Renal cortex interstitium (tissue), 15 donors: ENCODE measurements at places on chromosomes 5 and 9.

GRCh38 chr9:87601176-87601575, 103.5 kb downstream of the DAPK1 start:
- no peak for DNase-seq

DNA sequence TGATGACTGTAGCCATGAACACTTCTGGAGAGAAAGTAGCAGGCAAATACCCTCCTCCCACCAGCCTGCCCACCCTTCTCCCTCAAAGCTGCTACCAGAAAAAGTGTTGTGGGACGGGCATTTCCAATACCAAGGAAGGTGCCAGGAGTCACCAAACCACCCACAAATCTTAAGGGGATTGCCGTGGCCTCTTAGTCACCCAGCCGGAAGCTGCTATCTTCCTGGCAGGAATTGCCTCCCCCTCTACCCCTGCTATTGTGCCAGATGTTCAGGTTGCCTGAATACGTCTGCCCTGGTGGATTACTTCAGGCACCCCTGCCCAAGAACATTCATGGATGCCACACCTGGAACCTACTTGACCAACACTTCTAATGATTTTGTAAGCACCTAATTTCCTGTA, 156.1 kb downstream of the TTC39B start:
- DNase-seq: no peak

- DNase-seq: no peak
Measured at GRCh38 chr9:111198936-111199335, 131.1 kb downstream of the OR2K2 start.

- DNase-seq: no peak
Measured at GRCh38 chr5:179595916-179596315, 27.6 kb downstream of the HNRNPH1 start.

DNA sequence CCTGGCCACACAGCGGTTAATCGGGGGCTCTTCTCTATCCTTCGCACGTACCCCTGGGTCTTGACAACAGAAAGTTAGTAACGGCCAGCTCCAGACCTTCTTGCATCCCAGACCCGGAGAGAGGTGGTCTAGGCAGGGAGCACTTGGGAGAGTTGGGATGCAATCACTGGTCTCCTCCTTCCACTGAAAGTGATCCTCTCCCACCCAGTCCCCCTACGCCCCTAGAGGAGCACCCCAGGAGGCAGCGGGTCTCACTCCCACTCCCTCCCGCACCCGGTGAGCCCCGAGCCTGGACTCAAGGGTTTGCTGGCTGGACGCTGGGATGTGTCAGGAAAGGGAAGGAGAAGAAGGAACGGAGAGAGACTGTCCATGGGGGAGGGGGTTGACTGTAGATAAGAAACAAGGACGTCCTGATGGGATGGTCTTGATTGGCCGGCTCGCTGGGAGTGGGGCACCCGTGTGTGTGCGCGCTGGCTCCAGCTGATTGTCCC, 2.0 kb downstream of the RORB start:
- no peak for DNase-seq

DNA sequence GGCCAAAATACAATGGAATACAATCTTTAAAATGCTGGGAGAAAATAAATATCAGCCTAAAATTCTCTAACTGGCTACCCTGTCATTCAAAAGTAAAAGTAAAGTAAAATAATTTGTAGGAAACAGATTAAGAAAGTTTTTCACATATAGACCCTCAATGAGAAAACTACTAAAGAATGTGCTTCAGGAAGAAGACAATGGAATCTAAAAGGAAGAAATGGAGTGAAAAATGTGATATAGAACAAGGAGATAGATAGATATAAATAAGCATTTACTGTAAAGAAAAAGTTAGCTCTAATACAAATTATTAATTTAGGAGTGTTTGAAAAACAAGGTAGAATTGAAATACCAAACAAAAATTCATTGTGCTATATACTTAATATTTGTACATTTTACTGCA, 368.6 kb upstream of the MPDZ start:
- no peak for DNase-seq

DNA sequence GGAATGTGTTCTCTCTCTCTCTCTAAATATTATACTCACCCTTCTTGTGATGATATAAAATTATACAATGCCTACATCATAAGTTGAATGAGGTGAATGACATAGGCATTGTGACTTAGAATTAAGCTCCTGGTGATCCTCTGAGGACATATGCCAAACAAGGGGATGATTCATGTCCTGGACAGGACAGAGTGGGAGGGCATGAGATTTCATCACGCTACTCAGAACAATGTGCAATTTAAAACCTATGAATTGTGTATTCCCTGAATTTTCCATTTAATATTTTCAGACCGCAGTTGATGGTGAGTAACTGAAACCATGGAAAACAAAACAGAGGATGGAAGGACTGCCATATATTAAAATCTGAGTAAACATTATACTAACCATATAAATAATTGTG, 782.2 kb upstream of the NUDT12 start:
- no peak for DNase-seq

- no peak for DNase-seq
Measured at GRCh38 chr5:38478878-38479277, 77.6 kb downstream of the LIFR start.
